A172 (cell line): ENCODE measurements at places on chromosomes 1 and 21.

GRCh38 chr21:37145635-37146111 lies 72.6 kb downstream of the TTC3 start:
- peak; percentile 62 for DNase-seq

GRCh38 chr1:9025449-9025848 lies 774 bp downstream of the SLC2A7 start:
- DNase-seq = no peak

DNA sequence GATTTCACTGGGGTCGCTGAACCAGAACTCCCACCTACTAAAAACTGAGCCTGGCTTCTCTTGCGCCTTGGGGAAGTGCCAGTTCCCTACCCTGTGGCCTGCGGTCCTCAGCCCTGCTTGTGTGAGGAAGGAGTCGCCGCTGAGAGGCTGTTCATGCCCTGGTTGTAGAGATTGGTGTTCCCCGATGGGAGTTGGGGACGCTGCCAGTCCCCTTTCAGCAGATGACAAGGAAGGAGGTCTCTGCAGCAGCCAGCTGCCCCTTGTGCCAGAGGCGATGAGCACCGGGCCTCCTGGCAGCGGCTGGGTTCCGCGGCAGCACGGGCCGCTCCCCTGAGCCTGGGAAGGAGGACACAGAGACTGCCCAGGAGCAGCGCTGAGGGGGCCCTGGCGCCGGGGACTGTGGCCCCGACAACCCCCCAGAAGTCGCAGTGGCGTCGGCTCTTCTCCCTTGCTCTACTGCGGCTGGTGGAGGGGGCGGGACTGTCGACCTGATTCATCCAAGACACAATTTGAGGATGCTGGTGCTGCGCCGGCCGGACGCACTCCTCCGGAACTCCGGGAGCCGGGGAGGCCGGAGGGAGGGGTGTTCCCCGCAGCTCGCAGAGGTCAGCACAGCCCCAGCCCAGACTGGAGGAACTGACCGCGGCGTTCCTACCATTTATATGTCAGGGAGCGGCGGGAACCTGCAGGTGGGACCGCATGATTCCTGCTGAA lies 12.0 kb upstream of the ADORA3 start:
- peak; percentile 8 for DNase-seq

GRCh38 chr1:15609631-15610030 lies 7.6 kb upstream of the DDI2 start:
- no peak for DNase-seq

DNA sequence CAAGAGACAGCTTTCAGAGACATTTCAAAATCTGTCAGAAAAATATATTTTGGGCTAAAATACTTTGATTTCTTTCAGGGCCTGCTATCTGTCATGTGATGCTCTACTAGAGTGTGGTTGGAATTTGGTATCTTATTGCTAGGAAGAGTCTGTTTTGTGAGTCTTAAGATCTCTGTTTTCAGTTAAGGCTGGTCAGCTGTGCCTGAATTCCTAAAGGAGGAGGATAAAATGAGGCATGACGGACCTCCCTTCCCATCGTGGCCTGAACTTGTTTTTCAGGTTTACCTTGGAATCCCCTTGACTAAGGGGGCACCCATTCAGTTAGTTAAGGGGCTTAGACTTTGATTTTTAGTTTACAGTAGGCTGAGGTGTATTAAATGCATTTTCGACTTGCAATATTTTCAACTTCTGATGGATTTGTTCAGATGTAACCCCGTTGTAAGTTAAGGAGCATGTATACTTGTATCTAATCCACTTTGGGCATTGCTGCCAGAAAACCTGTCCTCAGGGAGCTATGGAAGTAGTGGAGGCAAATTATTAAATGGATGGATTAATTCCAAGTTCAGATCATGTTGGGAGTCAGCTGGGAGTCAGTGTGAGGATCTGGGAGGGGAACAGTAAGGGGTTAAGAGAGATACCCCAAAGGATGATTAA lies 18.3 kb downstream of the CAPN2 start:
- no peak for DNase-seq

DNA sequence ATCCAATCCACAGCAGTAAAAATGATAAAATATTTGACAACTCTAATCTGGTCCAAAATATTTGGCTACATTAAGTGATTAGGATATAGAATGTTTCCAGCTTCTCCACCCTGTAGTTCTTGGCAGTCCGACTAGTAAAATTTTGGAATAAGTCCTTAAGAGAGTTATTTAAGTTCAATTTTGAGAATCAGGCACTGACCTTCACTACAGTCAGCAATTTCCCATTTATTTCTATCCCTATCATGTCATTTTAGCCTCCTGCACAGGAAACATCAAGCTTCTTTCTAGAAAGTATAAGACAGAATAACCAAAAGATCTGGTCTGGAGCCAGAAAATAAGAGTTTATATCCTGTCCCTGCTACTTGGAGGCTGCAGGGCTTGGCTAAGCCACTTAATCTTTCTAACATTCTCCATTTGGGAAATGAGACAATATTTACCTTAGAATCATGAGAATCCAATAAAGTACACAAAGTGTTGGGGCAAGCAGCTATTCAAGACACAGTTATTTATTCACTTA lies 162.2 kb downstream of the DPYD start:
- DNase-seq = no peak

GRCh38 chr1:167186771-167187170 lies 33.9 kb upstream of the POU2F1 start:
- DNase-seq = no peak

DNA sequence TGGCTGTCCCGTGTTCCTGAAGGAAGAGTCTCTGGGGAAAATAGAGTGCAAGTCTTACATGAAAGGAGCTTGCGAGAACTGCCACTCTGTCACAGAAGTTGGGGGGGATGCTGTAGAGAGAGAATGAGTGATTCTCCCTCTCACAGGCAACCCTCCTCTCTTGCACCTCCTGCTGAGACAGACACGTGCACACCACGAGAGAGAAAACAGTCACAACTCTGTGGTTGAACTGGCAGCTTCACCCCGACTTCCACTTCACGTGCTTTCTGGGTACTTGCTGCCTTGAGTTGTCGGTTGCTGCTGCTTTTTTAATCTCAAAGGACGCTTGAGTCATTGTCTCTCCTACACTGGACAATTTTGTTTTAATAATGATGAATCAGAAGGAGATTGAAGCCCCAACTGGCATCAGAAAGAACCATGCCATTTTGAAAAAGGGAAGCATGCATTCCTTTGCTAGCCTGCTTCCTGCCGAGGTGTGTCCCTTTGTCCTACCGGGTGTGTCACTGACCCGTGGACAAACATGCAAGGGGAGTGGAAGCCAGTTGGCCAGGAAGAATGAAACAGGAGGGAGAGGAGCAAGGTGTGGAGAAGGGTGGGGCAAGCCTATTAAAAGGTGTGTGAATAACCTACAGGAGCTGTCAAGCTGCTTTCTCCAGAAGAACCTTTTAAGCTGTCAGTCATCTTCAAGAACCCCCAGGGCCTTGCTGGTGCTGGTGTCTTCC lies 164.2 kb downstream of the CACNA1E start:
- DNase-seq = no peak

GRCh38 chr1:185971688-185972087 lies 237.5 kb downstream of the HMCN1 start:
- peak; percentile 78 for DNase-seq

DNA sequence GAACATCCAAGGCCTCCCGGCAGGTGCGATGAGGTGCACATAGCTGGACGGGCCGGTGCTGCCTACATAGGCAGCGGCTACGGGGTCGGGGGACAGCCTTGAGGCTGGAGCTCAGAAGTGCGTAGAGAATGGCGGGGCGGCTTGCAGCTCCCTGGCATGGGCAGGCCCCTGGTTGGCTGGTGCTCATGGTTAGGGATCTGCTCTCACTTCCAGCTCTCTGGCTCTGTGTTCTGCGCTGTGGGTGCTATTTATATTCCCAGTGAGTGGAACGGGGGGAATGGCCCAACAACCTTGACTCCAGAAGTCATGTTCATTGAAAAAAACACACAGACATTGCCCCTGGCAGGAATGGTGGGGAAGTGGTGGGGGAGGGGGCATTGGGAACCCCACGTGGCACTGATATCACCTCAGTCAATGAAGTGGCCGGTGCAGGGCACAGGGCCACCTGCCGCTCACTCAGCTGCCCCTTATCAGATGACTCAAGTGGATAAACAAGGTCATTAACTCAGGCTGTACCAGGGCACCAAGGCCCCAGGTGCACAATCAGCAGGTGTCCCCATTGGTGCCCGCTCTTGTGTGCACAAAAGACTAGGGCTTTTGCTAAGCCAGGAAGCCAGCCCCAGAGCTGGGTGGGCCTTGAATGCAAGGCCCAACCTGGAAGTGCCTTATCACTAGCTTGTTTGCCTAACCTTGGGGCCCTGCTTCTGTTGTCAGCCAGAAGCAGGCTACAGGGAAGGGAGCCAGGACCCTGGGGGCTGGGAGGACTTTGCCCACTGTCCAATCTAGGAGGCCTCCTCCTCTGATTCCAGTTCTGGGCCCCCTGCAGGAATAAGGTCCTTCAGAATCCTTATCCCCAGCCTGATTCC lies at the start of gene NR0B2:
Gene NR0B2 (minus strand): TSS at position 222 of the 866 bp plus-strand sequence. CDS start 35 bp downstream, at position 187.
- DNase-seq = peak; percentile 33
